ENCODE measurements at places on chromosomes 5 and 9.

GRCh38 chr5:175795959-175796358, 75.4 kb upstream of the CPLX2 start:
- no peak for DNase-seq

DNA sequence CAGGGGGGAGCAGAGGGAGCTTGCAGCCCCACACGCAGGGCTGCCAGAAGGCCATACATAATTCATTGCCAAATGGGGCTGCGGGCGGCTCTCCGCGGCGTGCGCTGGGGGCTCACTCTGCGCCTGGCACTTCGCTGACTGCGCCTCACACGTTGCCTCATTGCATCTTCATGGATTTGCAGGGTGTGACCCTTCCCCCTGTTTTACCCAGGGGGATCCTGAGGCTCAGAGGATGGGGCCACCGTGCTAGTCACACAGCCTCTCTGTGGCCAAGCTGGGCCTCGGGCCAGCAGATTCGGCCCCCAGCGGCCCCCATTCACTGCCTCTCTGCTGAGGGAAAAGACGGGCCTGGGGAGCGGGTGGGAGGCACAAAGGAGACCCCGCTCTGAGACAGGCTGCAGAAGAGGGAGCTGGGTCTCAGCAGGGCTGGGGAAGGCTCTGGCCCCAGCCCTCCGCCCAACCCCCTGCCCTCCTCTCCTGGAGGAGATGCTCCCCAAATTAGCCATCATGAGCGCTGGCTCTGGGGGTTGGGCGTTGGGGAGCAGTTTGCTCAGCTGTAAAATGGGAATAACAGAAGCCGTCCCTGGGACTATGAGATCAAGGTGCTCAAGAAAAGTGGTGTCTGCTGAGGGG, 115.5 kb downstream of the C9orf50 start:
- no peak for DNase-seq

- no peak for DNase-seq
These were observed 114.4 kb upstream of the PPP1R26 start for GRCh38 chr9:135365013-135365768.

GRCh38 chr5:56250011-56250410, 16.9 kb upstream of the ANKRD55 start:
- DNase-seq: no peak

- DNase-seq: no peak
These were observed 141.4 kb downstream of the LRRC70 start for GRCh38 chr5:62720031-62720441.

DNA sequence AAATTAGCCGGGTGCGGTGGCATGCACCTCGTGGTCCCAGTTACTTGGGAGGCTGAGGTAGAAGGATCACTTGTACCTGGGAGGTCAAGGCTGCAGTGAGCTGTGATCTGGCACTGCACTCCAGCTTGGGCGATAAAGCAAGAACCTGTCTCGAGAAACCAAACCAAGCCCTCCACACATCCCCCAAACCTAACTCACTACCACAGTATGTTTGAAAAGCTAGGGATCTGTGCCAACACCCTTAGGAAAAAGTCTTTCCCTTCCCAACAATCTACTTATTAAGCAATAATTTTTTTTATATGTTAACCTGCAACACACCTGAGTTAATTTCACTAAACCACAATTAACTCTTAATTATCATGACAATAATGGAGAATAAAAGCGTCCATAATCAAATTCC, 2.2 kb downstream of the UBTD2 start:
- DNase-seq: no peak

DNA sequence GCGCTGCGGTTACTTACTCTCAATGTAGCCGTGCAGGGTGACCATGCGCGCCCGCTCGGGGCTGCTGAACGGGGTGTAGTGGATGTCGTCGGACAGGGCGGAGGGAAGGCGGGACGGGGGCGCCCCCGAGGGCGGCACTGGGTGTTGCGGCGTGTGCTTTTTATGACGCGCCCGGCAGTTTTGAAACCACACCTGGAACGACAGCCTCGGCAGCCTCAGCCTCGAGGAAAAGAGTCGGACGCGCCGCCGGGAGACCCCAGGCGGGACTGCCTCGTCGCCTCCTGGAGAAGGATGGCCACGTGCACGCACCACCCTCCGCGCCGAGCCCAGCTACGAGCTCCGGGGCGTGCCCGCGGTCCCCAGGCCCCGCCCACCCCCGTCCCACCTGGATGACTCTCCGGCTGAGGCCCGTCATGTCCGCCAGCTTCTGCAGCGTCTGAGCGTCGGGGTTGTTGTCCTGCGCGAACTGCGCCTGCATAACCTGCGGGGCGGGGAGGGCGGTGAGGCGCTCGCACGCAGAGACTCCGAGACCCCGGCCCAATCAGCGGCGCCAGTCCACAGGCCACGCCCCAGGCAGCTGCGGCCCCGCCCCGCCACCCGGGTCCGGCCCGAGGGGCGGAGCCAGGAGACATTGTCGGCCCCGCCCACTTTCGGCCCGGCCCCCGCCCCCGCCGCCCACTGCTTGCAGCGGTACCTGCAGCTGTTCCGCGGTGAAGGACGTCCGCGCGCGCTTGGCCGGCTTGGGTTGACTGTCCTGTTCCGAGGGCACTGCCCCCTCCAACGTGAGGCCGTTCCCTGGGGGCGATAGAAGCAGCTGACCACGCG, 15.0 kb downstream of the LHX6 start:
- no peak for DNase-seq

GRCh38 chr5:89572696-89573095, 689.7 kb upstream of the MEF2C start:
- no peak for DNase-seq

DNA sequence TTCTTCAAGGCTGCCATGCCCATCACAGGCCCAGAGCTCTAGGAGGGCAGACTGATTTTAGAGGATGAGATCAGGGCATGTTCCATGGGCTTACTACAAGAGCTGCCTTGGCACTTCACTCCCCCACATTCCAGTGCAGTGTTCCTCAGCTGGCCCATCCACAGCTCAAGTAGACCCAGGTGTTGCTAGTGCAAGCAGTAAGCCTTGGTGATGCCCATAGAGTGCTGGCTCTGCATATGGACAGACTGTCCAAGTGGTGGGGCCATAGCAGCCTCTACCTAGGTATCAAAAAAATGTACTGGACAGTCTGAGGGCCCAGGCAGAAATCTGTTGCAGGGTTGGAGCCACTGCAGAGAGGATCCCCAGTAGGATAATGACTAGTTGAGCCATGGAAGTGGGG, 366.6 kb downstream of the FGF10 start:
- DNase-seq: no peak

GRCh38 chr9:137021979-137022661, 5.9 kb downstream of the ABCA2 start:
- peak; percentile 93 for DNase-seq

DNA sequence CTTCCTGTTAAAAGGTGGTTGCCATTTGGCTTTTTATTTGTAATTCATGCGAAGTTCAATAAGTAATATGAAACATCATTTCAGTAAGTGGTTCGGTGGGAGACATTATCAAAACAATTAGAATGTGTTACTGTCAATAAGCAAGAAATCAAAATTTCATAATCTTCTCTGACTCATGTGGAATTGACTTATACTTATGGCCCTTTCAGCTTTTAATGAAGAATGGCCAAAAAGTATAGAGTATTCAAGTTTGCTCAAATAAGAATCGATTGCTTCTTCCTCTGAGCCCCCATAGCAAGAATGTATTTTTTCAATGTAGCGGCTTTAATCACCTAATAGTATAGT, 174.5 kb downstream of the AOPEP start:
- no peak for DNase-seq

DNA sequence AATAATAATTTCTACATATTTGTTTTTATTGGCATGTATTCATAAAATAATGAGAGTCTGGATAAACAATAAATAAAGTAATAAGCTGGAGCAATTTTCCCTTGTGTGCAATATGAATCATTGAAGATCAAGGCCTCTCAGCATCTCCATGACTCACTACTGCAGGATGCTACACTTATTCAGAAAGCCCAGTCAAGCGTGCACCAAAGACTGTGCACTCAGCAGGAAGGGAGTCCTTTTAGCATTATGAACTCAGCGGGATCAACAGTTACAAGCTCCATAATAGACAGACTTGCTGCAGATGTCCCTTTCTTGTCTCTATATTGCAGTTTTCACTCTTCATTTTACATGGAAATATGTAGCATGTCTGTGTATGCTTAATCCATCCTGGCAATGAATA, 485.3 kb downstream of the CDH9 start:
- no peak for DNase-seq

- DNase-seq: no peak
These were observed 263.7 kb downstream of the CEMIP2 start for GRCh38 chr9:71504636-71505035.

DNA sequence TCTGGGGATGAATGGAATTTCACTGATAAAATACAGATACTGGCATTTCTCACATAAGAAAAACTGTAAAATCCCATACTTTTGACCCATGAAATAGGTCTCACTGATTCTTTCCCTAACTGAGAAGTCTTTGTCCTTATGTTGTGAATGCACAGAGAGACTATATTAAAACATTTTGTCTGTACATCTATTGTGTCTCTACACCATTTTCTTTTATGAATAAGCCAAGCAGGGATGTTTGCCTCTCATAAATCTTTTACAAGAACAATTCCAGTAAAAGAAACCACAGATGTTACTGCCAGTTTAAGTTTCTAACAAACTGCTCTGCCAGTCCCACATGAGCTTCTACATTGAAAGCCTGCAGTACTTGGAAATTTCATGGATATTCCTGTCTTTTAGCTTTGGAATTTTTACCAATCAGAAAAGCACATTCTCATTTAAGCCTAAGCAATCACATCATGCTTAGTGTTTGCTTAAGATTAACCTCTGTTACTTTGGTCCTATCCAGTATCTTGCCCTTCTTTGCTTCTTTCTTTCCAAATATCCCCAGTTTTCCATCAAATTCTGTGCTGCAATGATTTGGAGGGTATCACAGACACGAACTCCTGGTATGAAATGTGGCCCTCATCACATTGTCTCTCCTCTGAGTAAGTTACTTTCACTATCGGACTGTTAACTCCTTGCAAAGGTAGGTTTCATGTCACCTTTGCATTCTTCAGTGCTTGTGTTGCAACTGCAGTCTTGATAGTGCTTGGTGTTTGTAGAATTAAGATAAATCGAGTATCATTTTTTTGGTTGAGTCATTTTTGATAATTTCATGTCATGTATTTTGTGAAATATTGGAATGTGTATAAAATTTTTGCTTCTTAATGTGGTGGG, 415.1 kb upstream of the ADAMTSL1 start:
- DNase-seq: no peak

DNA sequence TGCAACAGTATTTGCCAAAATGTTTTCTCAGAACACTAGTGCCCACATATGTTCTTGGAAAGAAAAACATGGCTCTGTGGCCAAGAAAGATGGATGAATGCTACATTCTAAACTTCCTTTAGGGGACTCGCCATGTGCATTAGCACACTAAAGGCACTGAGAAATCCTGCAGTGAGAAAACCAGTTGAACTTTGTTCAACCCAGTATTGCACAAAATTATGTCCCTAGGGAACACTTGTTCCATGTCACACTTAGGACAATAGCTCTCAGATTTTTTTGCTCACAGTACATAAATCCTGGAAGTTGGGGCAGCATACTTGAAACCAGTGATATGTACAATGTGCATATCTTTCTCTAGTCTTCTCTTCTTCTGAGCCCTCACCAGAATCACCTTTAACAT, 96.6 kb downstream of the ADRB2 start:
- DNase-seq: no peak

DNA sequence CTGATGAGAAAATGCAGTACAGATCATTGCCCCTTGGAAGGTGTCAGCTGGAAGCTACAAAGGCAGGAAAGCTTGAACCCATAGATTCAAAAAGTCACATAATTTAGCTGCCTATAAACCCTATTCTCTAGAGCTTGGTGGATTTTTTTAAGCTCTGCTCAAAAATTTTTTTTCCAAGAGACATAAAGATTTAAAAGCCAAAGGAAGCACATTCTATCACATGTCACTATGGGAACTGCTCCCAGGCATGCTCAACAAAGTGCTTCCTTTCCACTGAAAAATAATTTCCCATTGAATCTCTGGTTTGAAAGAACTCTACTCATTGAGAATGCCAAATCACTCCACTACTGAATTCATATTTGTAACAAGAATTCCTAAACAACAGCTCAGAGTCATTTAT, 419.8 kb downstream of the CETN3 start:
- no peak for DNase-seq

GRCh38 chr9:34771007-34771406, 61.1 kb upstream of the CCL21 start:
- DNase-seq: no peak

GRCh38 chr5:147481376-147481775, 28.5 kb downstream of the DPYSL3 start:
- no peak for DNase-seq

DNA sequence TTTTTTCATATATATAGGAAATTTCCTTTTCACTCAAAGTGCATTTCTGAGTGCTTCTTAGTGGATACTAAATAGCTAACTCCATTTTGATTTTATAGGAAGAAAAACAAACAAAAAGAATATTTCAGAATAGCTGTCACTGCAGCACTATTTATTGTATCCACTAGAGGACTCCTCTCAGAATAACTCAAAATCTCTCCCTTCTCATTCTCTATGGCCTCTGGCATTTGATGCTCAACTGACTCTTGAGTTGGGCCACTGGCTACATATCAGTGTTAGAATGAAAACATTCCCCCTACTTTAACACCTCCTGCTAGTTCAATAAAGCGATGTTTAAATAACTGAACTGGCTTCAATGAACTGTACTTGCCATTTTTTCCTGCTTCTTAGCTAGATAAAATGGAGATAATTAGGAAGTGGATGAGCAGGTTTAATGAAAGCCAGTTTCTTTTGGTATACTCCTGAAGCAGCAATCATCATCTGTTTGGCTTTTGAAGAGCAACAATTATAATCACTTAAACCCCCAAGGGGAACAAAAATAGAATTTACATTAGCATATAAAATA, 16.6 kb upstream of the ELAVL2 start:
- no peak for DNase-seq

Measured in caudate nucleus (tissue), 63 donors.